ENCODE measurements at places on chromosomes 5 and 9. TPM values are rescaled to one million over a fixed set of nuclear protein-coding genes. Genes with fewer than 3 reads are reported as not detected.

- no peaks in the 10 kb centered on the region for H3K36me3 ChIP-seq
- H3K4me1 ChIP-seq = peaks cover 16% of the 10 kb centered on the region
- H3K27ac ChIP-seq = peak overlapping the region; percentile 34
- no peaks in the 10 kb centered on the region for H3K27me3 ChIP-seq
- peak overlapping the region; percentile 71 for H3K4me3 ChIP-seq
Measured at GRCh38 chr9:86099701-86100364, 475 bp upstream of the GOLM1 start.

- no peaks in the 10 kb centered on the region for H3K27me3 ChIP-seq
- no peak overlapping the region for H3K27ac ChIP-seq
- peaks cover 3% of the 10 kb centered on the region for H3K4me1 ChIP-seq
- no peak for DNase-seq
- peaks cover 3% of the 10 kb centered on the region for H3K36me3 ChIP-seq
Measured at GRCh38 chr9:6471231-6471850, 58.3 kb downstream of the UHRF2 start.

GRCh38 chr5:119016125-119016774, 27.9 kb upstream of the DTWD2 start:
- no peak overlapping the region for H3K4me3 ChIP-seq
- no peak overlapping the region for H3K27ac ChIP-seq
- DNase-seq = no peak
- H3K27me3 ChIP-seq = no peaks in the 10 kb centered on the region

DNA sequence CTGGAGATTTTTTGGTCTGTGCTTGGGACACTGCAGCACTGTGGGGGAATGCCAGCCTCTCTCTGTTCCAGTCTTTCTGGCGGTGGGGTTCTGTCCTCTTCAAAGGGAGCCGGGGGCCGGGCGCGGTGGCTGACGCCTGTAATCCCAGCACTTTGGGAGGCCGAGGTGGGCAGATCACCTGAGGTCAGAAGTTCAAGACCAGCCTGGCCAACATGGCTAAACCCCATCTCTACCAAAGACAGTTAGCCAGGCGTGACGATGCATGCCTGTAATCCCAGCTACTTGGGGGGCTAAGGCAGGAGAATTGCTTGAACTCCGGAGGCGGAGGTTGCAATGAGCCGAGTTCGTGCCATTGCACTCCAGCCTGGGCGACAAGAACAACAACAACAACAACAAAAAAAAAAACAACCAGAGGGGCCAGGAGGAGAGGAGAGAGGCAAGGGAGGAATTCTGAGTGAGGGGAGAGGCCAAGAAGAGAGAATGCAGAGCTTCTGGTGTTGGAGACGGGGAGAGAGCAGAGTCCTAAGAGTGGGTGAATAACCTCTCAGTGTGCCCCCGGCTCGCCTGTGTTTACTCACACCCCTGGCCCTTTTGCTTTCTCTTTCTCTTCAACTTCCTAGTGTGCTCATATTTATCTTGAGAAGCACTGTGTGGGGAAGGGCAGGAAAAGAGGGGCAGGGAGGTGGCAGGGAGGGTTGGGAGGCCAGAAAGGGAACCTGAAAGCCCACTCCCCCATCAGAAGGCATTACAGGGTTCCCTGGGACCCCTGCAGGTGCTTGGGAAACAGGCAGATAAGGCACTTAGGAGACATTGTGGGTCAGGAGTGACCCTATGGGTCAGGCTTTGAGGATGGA, 3.2 kb upstream of the SET start:
- peak overlapping the region; percentile 95 for H3K27ac ChIP-seq
- peaks cover 41% of the 10 kb centered on the region for H3K4me1 ChIP-seq
- H3K4me3 ChIP-seq = peak overlapping the region; percentile 92
- no peaks in the 10 kb centered on the region for H3K27me3 ChIP-seq

DNA sequence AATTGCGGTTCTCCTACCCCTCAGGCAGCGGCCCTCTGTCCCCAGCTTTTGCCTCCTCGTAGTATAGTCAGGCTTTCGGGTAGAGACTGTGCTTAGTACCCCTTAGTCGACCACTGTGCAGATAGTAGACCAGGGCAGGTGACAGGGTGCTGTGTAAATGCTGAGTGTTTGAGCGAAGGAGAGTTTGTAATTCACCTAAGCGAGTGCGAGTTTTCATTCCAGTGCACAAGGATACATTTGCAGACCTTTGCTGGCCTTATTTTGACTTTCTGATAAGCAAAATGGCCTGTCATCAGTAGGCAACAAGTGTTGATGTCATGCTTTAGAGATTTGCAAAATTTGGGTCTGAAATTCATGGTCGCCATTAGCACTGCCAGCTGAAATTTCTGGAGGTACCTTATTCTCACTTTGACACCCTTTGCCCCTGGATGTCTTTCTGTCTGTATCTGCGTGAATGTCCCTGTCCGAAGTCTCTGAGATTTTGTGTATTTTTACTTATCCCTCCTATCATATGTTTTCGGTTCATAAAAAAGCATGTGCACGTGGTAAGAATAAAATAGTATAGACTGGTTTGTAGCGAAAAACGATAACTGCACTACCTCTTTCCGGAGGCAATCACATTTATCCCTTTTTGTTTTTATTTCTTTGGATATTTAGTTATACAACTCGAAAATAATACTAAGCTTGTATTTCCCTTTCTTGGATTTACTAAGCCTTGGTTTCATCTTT, 1.9 kb downstream of the LMNB1 start:
- H3K27ac ChIP-seq = peak overlapping the region; percentile 87
- H3K27me3 ChIP-seq = no peaks in the 10 kb centered on the region
- DNase-seq = no peak
- H3K36me3 ChIP-seq = no peaks in the 10 kb centered on the region

GRCh38 chr9:4519604-4520003, 29.3 kb downstream of the SLC1A1 start:
- no peak overlapping the region for H3K4me3 ChIP-seq
- no peaks in the 10 kb centered on the region for H3K4me1 ChIP-seq
- H3K27me3 ChIP-seq = no peaks in the 10 kb centered on the region
- DNase-seq = no peak

- H3K27me3 ChIP-seq = no peaks in the 10 kb centered on the region
- no peak overlapping the region for H3K27ac ChIP-seq
- DNase-seq = no peak
- H3K36me3 ChIP-seq = no peaks in the 10 kb centered on the region
- H3K4me3 ChIP-seq = peak overlapping the region; percentile 95
Measured at GRCh38 chr5:60698336-60698735, 1.6 kb downstream of the DEPDC1B start.

- H3K27me3 ChIP-seq = no peaks in the 10 kb centered on the region
- H3K4me3 ChIP-seq = peak overlapping the region; percentile 71
- H3K4me1 ChIP-seq = peaks cover 6% of the 10 kb centered on the region
- no peaks in the 10 kb centered on the region for H3K36me3 ChIP-seq
Measured at GRCh38 chr9:136943291-136944211, 987 bp downstream of the FBXW5 start.

DNA sequence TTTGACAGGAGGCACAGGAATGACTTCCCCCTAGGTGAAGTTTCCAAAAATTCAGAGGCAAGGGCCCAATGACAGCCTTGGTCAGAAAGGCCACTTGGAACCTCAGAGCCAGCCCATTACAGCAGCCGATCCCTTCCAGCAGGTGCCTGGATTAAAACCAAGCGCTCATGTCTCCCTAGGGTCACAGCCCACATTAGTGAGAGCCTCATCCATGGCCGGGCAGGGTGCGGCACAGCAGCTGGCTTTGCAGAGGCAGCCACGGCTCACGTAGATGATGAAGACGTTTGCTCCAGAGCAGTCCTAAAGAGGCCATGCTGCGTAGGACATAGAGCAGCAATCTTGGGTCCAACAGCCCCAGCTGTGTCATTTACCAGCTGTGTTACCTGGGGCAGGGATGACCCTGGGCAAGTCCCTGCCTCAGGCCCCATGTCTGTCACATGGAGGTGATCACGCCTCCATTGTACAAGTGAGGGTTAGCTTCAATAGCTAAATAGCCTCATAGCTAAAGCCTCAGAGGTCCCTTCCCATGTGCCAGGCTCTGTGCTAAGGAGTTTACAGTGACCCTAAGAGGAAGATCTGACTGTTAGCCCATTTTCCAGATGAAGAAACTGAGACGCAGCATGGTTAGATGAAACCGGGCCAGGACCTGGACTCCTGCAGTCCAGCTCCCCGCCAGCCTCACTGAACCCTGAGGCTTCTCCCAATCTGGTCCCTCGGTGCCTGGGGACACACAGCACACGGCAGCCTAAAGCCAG, 39.2 kb downstream of the NEK6 start:
- no peaks in the 10 kb centered on the region for H3K27me3 ChIP-seq
- H3K4me3 ChIP-seq = no peak overlapping the region
- peaks cover 58% of the 10 kb centered on the region for H3K4me1 ChIP-seq
- H3K27ac ChIP-seq = peak overlapping the region; percentile 74

GRCh38 chr5:100771181-100771580, 131.9 kb downstream of the ST8SIA4 start:
- no peak overlapping the region for H3K4me3 ChIP-seq
- no peak for DNase-seq
- no peaks in the 10 kb centered on the region for H3K36me3 ChIP-seq
- H3K27me3 ChIP-seq = no peaks in the 10 kb centered on the region

GRCh38 chr9:75087289-75087823, 599 bp downstream of the NMRK1 start:
- peak overlapping the region; percentile 52 for H3K27ac ChIP-seq
- 0 out of 2 replicates have a peak, but pooled peaks cover 11% of the 10 kb centered on the region for H3K4me1 ChIP-seq
- H3K36me3 ChIP-seq = no peaks in the 10 kb centered on the region
- no peaks in the 10 kb centered on the region for H3K27me3 ChIP-seq
- peak overlapping the region; percentile 91 for H3K4me3 ChIP-seq

Gene MCTP1
- total RNA-seq = 7.5 TPM

Gene PCDHGA12
- 0.52 TPM for total RNA-seq

Gene GABBR2
- 0.44 TPM for total RNA-seq

Gene TMEM252
- total RNA-seq = not detected

Gene PCDHGA7
- 0.51 TPM for total RNA-seq

Gene IL3
- not detected for total RNA-seq
